ENCODE measurements at places on chromosomes 3 and 15.
A peak's percentile ranks its signal among the peaks of the same experiment; 100 is the strongest.

GRCh38 chr3:65808824-65809223 lies 229.9 kb downstream of the MAGI1 start:
- no peak for DNase-seq

DNA sequence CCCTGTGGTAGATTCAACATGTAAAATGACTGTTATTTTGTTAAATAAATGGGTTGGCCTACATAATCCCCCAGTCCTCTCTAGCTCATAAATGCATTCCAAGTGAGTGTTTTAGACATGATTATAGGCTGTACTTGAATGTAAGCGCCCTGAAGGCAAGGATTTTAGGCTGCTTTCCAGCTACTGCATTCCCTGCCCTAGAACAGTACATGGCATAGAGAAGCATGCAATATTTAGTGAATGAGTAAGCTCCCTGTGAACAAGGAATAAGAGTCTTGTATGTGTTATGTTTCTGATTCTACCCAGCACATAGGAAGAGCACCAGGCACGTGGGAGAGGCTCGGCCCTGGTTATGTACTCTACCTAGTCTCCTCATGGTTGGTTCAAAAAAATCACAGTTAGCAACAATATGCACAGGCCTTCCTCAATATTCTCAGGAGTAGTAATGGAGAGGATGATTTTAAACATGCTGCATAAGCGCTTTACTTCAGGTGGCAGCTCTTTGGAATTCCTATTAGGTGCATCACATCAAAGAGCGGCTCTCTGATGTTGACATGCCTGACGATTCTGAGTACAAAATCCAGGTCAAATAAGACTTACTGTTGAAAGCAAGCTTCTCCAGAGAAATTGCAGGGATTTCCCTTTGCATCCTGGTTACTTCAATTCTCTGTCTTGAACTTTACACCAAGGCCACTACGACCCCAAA lies 456.6 kb downstream of the MAGI1 start:
- DNase-seq, result no peak

GRCh38 chr15:75594276-75594675 lies 15.2 kb upstream of the PTPN9 start:
- DNase-seq, result no peak

DNA sequence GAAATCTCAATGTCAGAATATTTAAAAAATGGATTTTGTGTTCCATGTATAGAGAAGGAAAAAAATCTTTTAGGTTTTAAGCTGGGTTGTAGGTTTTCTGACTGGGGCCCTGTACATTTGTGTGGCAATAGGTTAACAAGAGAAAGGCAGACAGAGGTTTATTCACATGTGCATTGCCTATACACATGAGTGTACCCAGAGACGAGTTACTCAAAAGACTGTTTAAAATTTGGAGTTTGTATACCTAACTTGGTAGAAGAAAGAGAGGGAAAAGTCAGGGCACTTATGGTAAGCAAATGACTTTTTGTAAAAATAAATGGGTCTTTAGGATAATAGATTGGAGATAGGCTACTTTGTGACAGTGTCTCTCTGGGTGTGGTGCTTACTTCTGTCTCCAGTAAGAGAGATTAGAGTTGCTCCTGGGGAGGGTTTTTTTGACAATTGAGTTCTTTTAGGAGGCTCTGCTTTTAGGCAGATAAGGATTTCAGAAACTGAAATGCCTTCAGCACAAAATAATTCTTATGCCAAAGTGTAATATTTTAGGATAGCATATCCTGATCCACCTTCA lies 225.2 kb downstream of the TCF12 start:
- no peak for DNase-seq

- no peak for DNase-seq
Observed at GRCh38 chr15:90295270-90295648, 29.8 kb downstream of the NGRN start.

GRCh38 chr3:18372786-18373405 lies 52.2 kb downstream of the SATB1 start:
- DNase-seq, result no peak

GRCh38 chr3:188780193-188781147 lies 391.3 kb upstream of the TPRG1 start:
- DNase-seq, result peak; percentile 12

Data from frontal cortex (tissue), 4 donors.